ENCODE measurements at places on chromosomes 7 and 10.

- no peak for DNase-seq
These were observed 92.3 kb downstream of the VTI1A start for GRCh38 chr10:112539340-112539739.

- DNase-seq = no peak
These were observed 64.5 kb upstream of the ANKRD1 start for GRCh38 chr10:90985321-90985933.

DNA sequence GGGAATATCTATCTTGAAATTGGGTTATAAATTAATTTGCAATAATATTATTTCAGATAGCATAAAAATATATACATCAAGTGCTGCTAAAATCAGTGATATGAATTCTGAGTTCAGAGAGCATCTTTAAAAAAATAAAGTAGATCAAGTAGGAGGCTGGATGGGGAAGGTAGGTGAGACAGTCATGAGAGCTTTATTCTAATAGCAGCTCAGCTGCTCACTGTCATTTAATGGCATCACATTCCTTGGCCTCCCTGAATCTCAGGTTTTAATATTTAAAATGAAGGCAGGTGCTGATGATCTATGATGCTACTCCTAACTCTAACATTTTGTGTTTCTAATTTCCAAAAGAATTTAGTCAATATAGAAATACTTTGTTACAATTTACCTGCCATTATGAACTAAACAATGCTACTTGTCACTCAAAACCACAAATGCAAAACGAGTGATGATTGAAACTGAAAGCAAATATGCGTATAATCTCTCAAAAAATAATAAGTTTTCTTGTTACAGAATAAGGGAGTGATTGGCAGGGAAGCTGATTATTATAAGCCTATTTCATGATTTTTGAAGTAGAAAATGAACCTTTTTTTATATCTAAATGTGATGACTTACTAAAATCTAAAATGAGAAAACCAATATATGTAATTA, 147.6 kb upstream of the CSTF2T start:
- no peak for DNase-seq

GRCh38 chr10:6146013-6146785, 56.5 kb upstream of the PFKFB3 start:
- no peak for DNase-seq

DNA sequence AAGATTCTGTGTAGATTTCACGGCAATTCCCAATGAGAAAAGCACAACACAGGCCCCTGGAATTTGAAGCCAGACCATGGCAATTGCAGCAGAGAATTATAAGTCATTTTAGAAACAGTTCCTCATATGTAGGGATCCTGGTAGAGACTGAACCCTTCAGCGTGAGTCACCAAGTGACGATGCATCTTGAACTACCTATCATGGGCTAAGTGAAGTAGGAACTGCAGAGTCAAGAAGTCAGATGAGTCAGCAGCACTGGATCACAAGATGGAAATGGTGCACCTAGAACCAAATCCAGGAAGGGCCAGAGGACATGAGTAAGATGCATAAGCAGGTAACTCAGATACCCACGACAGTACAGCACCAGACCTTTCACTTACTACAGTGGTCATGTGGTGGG, 140.0 kb upstream of the TPK1 start:
- no peak for DNase-seq

DNA sequence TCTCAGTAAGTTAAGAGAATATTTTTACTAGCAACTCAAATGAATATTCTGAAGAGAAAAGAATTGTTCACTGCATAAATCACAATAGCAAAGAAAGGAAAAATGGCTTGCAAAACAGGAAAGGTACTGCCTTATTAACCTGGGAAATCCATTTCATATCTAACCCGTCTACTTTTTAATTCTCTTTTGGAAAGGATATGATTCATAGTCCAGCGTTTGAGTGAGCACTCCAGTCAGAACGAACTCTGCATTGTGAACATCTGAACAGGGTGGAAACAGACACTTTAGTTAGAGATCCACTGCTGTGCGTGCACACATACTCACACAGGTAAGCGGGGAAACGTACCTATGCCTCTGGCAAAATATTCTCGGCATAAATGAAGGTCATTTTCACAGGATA, 56.8 kb downstream of the PAXIP1 start:
- no peak for DNase-seq

DNA sequence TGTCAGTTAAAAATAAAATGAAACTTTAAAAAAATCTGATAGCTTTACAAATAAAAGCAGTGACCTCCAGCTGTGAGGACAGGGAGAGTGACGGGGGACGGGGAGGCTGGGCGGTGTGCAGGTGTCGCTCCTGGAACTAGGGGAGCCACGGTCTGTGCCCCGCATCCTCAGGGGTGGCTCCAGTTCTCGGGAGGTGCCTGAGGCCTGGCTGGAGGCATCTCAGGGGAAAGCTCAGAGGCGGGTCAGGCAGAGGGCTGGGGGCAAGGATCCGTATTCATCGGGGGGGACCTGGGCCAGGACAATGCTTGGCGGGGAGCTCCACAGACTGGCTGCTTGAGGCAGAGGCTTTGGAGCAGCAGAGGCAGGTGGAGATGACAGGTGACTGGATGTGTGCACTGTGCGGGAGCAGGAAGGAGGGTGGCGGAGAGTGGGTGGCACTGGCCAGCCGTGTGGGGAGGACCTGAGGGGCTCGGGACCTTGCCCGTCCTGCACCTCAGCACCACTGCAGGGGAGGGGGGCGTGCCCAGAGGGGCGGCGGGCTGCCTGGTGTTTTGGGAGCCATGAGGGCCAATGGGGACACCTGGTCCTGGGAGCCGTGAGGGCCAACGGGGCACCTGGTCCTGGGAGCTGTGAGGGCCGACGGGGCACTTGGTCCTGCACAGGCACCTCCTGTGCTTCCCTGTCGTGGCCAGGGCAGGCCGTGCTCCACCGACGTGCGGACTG, 13.2 kb downstream of the PWWP2B start:
- DNase-seq = no peak
